ENCODE measurements at places on chromosomes 1 and 21. TPM values are rescaled to one million over a fixed set of nuclear protein-coding genes. Genes with fewer than 3 reads are reported as not detected.

GRCh38 chr1:154863315-154864174 lies 6.5 kb downstream of the KCNN3 start:
- H3K27me3 ChIP-seq = no peaks in the 10 kb centered on the region
- H3K4me3 ChIP-seq = no peak overlapping the region
- H3K4me1 ChIP-seq = no peaks in the 10 kb centered on the region
- H3K27ac ChIP-seq = no peak overlapping the region
- DNase-seq = peak; percentile 31

- H3K27ac ChIP-seq = peak overlapping the region; percentile 85
- DNase-seq = peak; percentile 81
- peaks cover 31% of the 10 kb centered on the region for H3K4me1 ChIP-seq
- H3K36me3 ChIP-seq = no peaks in the 10 kb centered on the region
- no peak overlapping the region for H3K4me3 ChIP-seq
Measured at GRCh38 chr1:93616996-93617669, 64.5 kb downstream of the BCAR3 start.

GRCh38 chr1:115524236-115524635 lies 117.5 kb upstream of the VANGL1 start:
- no peaks in the 10 kb centered on the region for H3K36me3 ChIP-seq
- no peak overlapping the region for H3K4me3 ChIP-seq
- no peaks in the 10 kb centered on the region for H3K4me1 ChIP-seq
- no peak overlapping the region for H3K27ac ChIP-seq

- peaks cover 13% of the 10 kb centered on the region for H3K4me1 ChIP-seq
- H3K4me3 ChIP-seq = peak overlapping the region; percentile 83
- H3K27ac ChIP-seq = peak overlapping the region; percentile 93
- peak; percentile 52 for DNase-seq
- H3K27me3 ChIP-seq = no peaks in the 10 kb centered on the region
Measured at GRCh38 chr1:62437273-62437940, 558 bp downstream of the USP1 start.

Gene SPRR1B
- not detected for total RNA-seq

Gene CADM3
- total RNA-seq = 0.25 TPM

GRCh38 chr1:18932387-18932786 lies 24.1 kb downstream of the IFFO2 start:
- peak overlapping the region; percentile 7 for H3K27ac ChIP-seq
- no peaks in the 10 kb centered on the region for H3K36me3 ChIP-seq
- H3K4me3 ChIP-seq = no peak overlapping the region

Gene KCNJ6
- 0.59 TPM for total RNA-seq

Gene MASP2
- total RNA-seq = not detected

Gene TMEM52
- 82.5 TPM for total RNA-seq

GRCh38 chr1:226696547-226696946 lies 42.5 kb downstream of the ITPKB start:
- no peaks in the 10 kb centered on the region for H3K27me3 ChIP-seq
- H3K4me1 ChIP-seq = no peaks in the 10 kb centered on the region
- H3K27ac ChIP-seq = no peak overlapping the region
- H3K4me3 ChIP-seq = no peak overlapping the region
- DNase-seq = no peak

DNA sequence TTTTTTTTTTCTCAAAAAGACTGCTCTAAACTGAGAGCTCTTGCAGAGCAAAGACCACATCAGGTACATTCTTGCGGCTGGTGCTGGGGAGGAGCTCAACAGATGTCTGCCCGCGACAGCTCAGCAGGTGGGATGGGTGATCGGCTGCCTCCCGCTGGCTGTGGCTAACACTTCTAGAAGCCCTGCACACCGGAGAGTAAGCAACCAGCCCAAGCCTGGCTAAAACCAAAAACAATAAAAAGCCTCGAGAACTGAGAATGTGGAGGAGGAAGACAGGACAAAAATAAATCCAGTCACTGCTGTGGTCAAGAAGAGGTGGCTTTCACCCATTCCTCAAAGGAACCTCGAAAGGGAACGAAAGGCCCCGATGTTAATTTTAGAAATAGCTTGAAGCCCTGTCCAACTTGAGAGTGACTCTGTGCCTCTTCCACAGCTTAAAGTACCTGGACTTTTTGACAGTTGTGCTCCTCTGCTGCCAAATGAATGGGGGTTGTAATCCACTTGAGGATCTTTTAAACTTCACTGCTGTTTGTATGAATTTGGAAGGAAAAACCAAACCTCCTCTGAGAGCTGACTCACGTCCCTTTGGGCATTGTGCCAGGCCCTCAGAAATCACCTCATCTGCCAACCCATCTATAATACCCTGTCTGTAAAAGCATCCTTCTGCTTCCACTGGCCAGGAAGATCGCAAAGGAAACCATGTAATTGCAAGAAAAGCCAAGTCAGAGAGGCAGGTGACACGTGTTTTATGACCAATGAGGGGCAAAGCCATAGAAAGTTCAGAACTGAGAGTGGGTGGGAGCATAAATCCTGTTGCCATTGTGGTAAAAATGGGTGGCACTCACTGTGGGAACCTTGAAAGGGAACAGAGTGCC lies 78.6 kb downstream of the KCNN3 start:
- no peak overlapping the region for H3K4me3 ChIP-seq
- no peaks in the 10 kb centered on the region for H3K36me3 ChIP-seq
- H3K27me3 ChIP-seq = no peaks in the 10 kb centered on the region
- DNase-seq = no peak
- no peaks in the 10 kb centered on the region for H3K4me1 ChIP-seq
- H3K27ac ChIP-seq = no peak overlapping the region

DNA sequence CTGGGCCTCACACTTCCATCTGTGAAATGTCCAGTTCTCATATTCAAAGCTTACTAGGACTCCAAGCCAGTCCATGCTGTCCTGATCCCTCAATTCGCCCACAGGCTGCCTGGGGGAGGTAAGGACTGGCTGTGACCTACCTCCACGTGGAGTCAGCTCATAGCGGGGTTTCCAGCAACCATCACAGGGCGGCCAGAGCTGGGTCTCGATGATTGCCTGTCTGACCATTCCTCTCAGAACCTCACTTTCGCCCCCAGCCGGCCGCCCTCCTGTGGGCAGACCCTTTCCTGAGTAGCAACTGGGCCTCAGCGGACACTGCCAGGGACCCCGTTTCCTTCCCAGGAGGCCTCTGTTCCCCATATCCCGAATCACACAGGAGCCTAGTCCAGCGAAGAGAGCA lies 3.4 kb upstream of the RUNX3 start:
- no peak for DNase-seq
- no peaks in the 10 kb centered on the region for H3K36me3 ChIP-seq
- no peak overlapping the region for H3K27ac ChIP-seq

GRCh38 chr21:35244514-35244913 lies 195.4 kb upstream of the RUNX1 start:
- H3K4me1 ChIP-seq = peaks cover 10% of the 10 kb centered on the region
- H3K27me3 ChIP-seq = no peaks in the 10 kb centered on the region
- no peak overlapping the region for H3K4me3 ChIP-seq
- H3K27ac ChIP-seq = peak overlapping the region; percentile 45
- DNase-seq = peak; percentile 27

GRCh38 chr1:201327687-201328240 lies 44.5 kb downstream of the PKP1 start:
- no peak overlapping the region for H3K27ac ChIP-seq
- peak; percentile 36 for DNase-seq
- no peaks in the 10 kb centered on the region for H3K36me3 ChIP-seq
- no peaks in the 10 kb centered on the region for H3K27me3 ChIP-seq
- H3K4me1 ChIP-seq = no peaks in the 10 kb centered on the region

- peaks cover under 1% of the 10 kb centered on the region for H3K4me1 ChIP-seq
- no peaks in the 10 kb centered on the region for H3K36me3 ChIP-seq
- no peak overlapping the region for H3K27ac ChIP-seq
- DNase-seq = no peak
- no peak overlapping the region for H3K4me3 ChIP-seq
Measured at GRCh38 chr1:117237726-117238381, 27.1 kb upstream of the VTCN1 start.

DNA sequence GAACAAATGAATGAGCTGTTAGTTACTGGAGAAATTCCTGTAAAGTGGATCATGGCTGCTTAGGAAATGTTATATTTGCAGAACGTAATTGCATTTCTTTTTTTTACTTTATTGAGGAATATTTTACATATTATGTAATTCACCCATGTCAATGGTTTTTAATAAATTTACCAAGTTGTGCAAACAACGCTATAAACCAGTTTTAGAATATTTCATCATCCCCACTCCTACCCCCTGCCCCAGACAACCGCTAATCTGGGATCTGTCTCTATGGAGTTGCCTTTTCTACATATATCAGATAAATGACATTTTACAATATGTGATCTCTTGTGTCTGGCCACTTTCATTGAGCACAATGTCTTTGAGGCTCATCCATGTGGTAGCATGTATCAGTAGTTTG lies 4.3 kb upstream of the IFFO2 start:
- no peaks in the 10 kb centered on the region for H3K36me3 ChIP-seq
- H3K27me3 ChIP-seq = no peaks in the 10 kb centered on the region
- no peak for DNase-seq
- H3K4me1 ChIP-seq = no peaks in the 10 kb centered on the region
- H3K4me3 ChIP-seq = no peak overlapping the region

GRCh38 chr1:109427171-109427467 lies 871 bp upstream of the PSMA5 start:
- H3K4me3 ChIP-seq = peak overlapping the region; percentile 43
- peak overlapping the region; percentile 17 for H3K27ac ChIP-seq
- H3K4me1 ChIP-seq = peaks cover 16% of the 10 kb centered on the region

Gene ILDR2
- 0.09 TPM for total RNA-seq

Gene HPCAL4
- total RNA-seq = 0.15 TPM

Gene EPRS1
- 64.1 TPM for total RNA-seq

GRCh38 chr1:14538335-14538734 lies 60.1 kb upstream of the KAZN start:
- H3K36me3 ChIP-seq = no peaks in the 10 kb centered on the region
- no peak for DNase-seq
- no peak overlapping the region for H3K27ac ChIP-seq
- H3K4me1 ChIP-seq = no peaks in the 10 kb centered on the region
- no peaks in the 10 kb centered on the region for H3K27me3 ChIP-seq

GRCh38 chr1:199018471-199019135 lies 379.8 kb downstream of the PTPRC start:
- no peak overlapping the region for H3K4me3 ChIP-seq
- DNase-seq = no peak
- H3K27ac ChIP-seq = no peak overlapping the region

GRCh38 chr21:33733601-33734000 lies 91.3 kb downstream of the ITSN1 start:
- no peak overlapping the region for H3K4me3 ChIP-seq
- H3K36me3 ChIP-seq = no peaks in the 10 kb centered on the region
- no peak overlapping the region for H3K27ac ChIP-seq

Measured in pancreas (tissue), 10 donors.